ENCODE measurements at places on chromosomes 6 and 20.
A peak's percentile ranks its signal among the peaks of the same experiment; 100 is the strongest.

GRCh38 chr6:157761331-157761921 lies 61.6 kb upstream of the SNX9 start:
- DNase-seq, result peak; percentile 84

- DNase-seq, result no peak
Measured at GRCh38 chr6:27383011-27383410, 5.5 kb upstream of the ZNF391 start.

GRCh38 chr6:105515054-105515453 lies 112.2 kb upstream of the PREP start:
- no peak for DNase-seq

- DNase-seq, result no peak
Measured at GRCh38 chr6:42916288-42916687, 435 bp downstream of the PTCRA start.

All from activated CD4-positive, alpha-beta T cell treated with anti-CD3 and anti-CD28 coated beads, Interleukin-10, Interleukin-2, amounts not matched to agents 100 ng/mL and 50 ng/mL, durations not matched to agents 16 hours and 8 hours (primary cell).